HepG2 (cell line): ENCODE measurements at places on chromosomes 12 and 14. TPM values are rescaled to one million over a fixed set of nuclear protein-coding genes. Genes with fewer than 3 reads are reported as not detected.

RIN3 gene
- 2.3 and 2.9 TPM in 2 replicates for total RNA-seq

MYH7 gene
- total RNA-seq, result 0.04 TPM in 1 of 2 replicates, not detected in the other

DNA sequence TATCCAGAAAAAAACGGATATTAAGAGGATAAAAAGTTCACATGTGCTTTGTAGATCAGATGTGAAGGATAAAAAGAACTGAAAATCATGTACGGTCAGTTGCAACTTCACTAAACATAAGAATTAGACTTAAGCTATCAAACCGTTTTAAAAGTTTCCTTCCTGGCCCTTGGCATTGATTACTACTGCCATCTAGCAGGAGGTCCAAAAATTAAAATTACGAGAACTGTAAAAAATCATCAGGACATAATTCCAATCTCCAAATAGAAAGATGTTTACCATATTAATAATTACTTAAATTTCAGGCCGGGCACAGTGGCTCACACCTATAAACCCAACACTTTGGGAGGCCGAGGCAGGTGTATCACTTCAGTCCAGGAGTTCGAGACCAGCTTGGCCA, 7.9 kb downstream of the WDR89 start:
- no peak overlapping the region for H3K4me3 ChIP-seq
- H3K27ac ChIP-seq, result no peak overlapping the region

GRCh38 chr12:102883204-102883799, 33.7 kb downstream of the PAH start:
- peaks cover 57% of the 10 kb centered on the region for H3K4me1 ChIP-seq
- no peak overlapping the region for H3K4me3 ChIP-seq
- peaks cover 20% of the 10 kb centered on the region for H3K36me3 ChIP-seq

GRCh38 chr12:102298022-102298421, 100.4 kb upstream of the PMCH start:
- no peaks in the 10 kb centered on the region for H3K27me3 ChIP-seq
- no peak overlapping the region for H3K27ac ChIP-seq
- DNase-seq, result no peak
- H3K36me3 ChIP-seq, result no peaks in the 10 kb centered on the region
- no peaks in the 10 kb centered on the region for H3K4me1 ChIP-seq

GRCh38 chr12:66304296-66304900, 2.1 kb downstream of the HELB start:
- no peak overlapping the region for H3K27ac ChIP-seq
- 0 out of 3 replicates have a peak, but pooled peaks cover 5% of the 10 kb centered on the region for H3K27me3 ChIP-seq
- H3K4me3 ChIP-seq, result no peak overlapping the region
- H3K4me1 ChIP-seq, result peaks cover 25% of the 10 kb centered on the region
- no peaks in the 10 kb centered on the region for H3K36me3 ChIP-seq
- no peak for DNase-seq

DNA sequence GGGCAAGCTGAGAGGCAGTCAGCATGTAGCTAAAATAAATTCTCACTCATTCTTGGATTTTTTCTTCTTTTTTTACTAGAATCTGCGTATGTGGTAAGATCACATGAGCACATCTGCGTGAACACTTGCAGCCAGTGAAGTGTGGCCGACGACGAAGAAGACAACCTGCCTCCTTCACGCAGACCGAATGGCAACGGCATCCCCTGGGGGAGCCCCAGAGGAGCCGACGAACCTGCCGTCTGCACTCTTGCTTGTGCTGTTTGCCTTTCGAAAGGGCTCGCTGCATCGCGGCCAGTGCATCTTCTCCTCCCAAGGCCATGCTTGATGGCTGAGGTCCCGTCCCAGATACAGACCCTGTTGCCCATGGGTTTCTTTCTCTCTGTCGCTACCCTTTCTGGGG, 113.8 kb downstream of the KCNK10 start:
- H3K36me3 ChIP-seq, result no peaks in the 10 kb centered on the region
- H3K4me3 ChIP-seq, result no peak overlapping the region
- no peak for DNase-seq
- peaks cover 1% of the 10 kb centered on the region for H3K27me3 ChIP-seq
- H3K27ac ChIP-seq, result no peak overlapping the region
- H3K4me1 ChIP-seq, result no peaks in the 10 kb centered on the region

GRCh38 chr14:34164162-34164864, 213.4 kb upstream of the EGLN3 start:
- H3K4me3 ChIP-seq, result no peak overlapping the region
- no peaks in the 10 kb centered on the region for H3K4me1 ChIP-seq
- H3K36me3 ChIP-seq, result no peaks in the 10 kb centered on the region

DNA sequence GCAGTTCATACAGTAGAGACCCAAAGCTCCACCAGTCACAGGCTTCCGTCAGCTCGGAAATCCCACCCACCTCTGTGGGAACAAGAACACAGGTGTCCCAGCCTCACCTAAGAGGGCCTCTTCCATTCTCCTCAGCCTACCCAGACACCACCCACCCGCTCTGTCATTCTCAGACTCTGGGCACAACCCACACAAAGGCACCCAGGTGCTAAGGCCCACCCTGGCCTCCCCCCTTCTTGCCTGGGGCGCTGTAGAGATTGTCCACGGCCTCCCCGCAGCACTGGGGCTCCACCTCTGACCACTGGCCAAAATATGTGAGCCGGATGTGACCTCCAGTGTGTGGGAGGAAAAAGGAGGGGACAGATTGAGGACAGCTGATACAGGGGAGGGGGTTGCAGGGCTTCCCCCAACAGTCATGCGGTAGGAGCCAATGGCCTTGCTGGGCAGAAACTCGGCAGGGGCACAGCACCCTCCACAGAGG, 14.2 kb downstream of the RPS6KL1 start:
- H3K4me1 ChIP-seq, result peaks cover 16% of the 10 kb centered on the region; the same call in 1 of the 2 replicates
- no peak for DNase-seq
- H3K27me3 ChIP-seq, result no peaks in the 10 kb centered on the region
- H3K27ac ChIP-seq, result no peak overlapping the region
- H3K4me3 ChIP-seq, result no peak overlapping the region

DNA sequence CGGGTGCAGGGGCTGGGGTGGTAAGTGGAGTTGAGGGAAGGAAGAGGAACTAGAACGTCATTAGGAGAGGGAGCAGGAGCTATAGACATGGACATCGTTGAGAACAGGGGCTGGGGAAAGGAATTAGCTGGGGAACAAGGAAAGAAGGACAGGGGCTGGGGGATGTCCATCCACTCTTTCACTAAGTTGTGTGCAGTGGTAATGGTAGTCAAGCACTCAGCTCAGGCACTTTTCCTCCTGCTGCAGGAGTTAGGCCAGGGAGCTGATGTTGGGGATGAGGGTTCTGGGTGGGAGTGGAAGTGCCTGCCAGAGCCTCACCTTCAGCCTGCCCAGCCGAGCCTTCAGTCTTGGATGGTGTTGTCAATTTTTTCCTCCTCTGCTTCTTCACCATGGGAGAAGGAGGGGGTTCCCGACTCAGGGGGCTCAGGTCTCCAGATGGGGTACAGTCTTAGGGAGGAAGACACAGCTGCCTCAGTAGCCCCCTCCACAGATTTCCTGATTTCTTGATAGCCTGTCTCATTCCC, 9.2 kb downstream of the AGAP2 start:
- H3K4me3 ChIP-seq, result no peak overlapping the region
- DNase-seq, result no peak
- H3K36me3 ChIP-seq, result no peaks in the 10 kb centered on the region
- peaks cover 6% of the 10 kb centered on the region for H3K4me1 ChIP-seq
- H3K27me3 ChIP-seq, result peaks cover 38% of the 10 kb centered on the region; the same call in 2 of the 3 replicates

DNA sequence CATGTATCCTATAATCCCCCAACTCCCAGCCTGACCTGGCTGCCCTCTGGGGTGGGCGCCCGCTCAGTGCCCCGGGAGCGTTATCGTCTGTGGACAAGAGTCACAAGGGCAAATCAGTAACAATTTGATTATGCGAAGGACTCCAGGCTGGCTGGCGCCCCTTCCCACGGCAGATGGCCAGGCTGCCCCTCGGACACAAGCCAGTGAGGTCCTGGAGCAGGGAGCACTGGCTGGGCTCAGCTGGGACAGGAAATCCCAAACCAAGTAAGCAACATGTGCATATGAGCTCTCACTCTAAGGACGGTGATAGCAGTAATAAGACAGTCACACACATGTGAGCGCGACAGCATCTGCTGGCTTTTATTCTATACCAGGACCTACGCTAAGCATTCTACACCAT, 59.3 kb upstream of the FAM222A start:
- peaks cover 21% of the 10 kb centered on the region for H3K4me1 ChIP-seq
- H3K4me3 ChIP-seq, result no peak overlapping the region
- no peak for DNase-seq
- H3K36me3 ChIP-seq, result no peaks in the 10 kb centered on the region
- no peak overlapping the region for H3K27ac ChIP-seq

DNA sequence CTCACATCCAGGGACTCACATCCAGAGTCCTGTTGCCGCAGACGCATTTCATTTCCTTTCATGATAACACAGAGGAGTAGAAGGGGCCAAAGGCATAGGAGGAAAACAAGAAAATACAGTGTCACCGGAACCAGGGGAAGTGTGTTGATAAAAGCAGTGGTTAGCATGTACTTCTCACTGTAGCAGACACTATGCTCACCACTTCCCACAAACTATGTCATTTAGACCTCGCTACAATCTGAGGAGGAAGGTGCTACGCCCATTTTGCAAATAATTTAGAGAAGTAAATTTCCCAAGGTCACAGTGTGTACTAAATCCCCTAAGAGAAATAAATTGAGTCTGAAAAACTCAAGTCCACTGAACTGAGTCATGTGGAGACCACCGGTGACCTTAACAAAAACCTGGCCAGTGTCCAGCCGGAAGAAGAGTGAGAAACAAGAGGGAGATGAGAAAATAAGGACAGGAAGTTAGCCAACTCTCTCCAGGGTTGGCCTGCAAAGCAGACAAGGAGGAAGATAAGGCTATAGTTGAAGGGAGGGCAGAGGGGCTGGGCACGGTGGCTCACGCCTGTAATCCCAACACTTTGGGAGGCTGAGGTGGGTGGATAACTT, 25.8 kb upstream of the TMCC3 start:
- no peak for DNase-seq
- H3K4me1 ChIP-seq, result no peaks in the 10 kb centered on the region
- H3K4me3 ChIP-seq, result no peak overlapping the region
- peaks cover 2% of the 10 kb centered on the region; the same call in 1 of the 3 replicates for H3K27me3 ChIP-seq
- no peak overlapping the region for H3K27ac ChIP-seq

DNA sequence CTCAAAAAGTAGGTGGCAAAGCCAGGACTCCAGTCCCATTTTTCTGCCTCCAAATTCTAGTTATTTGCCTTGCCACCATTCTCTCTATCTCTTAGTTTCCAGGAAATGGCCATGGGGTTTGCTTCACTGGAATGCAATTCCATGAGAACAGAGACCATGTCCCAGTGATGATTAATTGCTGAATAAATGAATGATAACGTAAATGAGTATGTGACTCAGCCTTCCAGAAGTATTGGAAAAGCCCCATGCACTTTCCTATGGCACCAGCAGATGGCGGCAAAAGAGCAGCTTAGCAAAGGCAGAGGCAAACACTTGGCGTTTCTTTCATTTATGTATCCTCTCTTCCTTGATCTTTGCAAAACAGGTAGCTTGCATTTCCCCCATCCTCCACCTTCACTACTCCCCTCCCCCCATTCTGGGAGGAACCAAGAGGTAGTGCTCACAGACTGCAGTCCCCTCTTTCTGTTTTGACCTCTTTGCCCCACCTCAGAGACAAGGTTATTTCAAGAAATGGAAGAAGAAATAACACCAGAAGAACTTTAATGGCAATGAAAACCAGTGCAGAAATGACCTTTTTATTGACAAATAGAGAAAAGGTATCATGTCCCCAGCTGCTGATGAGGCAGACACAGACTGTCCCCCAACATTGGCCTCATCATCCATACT, 21.3 kb downstream of the TBX3 start:
- no peaks in the 10 kb centered on the region for H3K27me3 ChIP-seq
- H3K36me3 ChIP-seq, result no peaks in the 10 kb centered on the region
- DNase-seq, result peak; percentile 71
- H3K4me1 ChIP-seq, result peaks cover 53% of the 10 kb centered on the region

GRCh38 chr14:90438841-90439240, 42.0 kb downstream of the CALM1 start:
- H3K4me3 ChIP-seq, result no peak overlapping the region
- no peaks in the 10 kb centered on the region; the same call in 1 of the 2 replicates for H3K27me3 ChIP-seq
- no peaks in the 10 kb centered on the region for H3K36me3 ChIP-seq
- no peak for DNase-seq
- H3K4me1 ChIP-seq, result peaks cover 8% of the 10 kb centered on the region; the same call in 1 of the 2 replicates

DNA sequence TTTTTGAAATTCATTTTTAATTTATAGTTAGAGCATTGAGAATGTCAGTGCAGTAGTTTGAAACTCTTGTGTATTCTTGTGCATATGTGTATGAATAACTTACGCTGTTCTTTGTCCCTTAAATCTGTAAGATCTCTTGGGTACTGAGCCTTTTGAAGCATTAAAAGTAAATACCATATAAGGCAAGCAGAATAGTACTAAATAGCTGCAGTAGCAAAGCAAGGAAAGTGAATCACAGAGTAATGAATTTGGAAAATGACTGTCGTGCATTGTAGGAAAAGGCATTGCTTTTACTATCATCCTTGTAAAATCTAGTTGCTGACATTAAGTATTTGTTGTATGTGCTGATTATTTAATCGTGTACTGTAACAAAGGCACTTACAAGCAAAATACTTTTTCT, 12.1 kb downstream of the CNOT2 start:
- H3K4me3 ChIP-seq, result no peak overlapping the region
- no peak overlapping the region for H3K27ac ChIP-seq
- H3K27me3 ChIP-seq, result no peaks in the 10 kb centered on the region
- H3K4me1 ChIP-seq, result peaks cover 34% of the 10 kb centered on the region

- H3K4me1 ChIP-seq, result no peaks in the 10 kb centered on the region
- H3K4me3 ChIP-seq, result no peak overlapping the region
- no peak overlapping the region for H3K27ac ChIP-seq
- no peaks in the 10 kb centered on the region for H3K27me3 ChIP-seq
- DNase-seq, result no peak
Observed at GRCh38 chr12:88604646-88605045, 24.4 kb upstream of the KITLG start.

DNA sequence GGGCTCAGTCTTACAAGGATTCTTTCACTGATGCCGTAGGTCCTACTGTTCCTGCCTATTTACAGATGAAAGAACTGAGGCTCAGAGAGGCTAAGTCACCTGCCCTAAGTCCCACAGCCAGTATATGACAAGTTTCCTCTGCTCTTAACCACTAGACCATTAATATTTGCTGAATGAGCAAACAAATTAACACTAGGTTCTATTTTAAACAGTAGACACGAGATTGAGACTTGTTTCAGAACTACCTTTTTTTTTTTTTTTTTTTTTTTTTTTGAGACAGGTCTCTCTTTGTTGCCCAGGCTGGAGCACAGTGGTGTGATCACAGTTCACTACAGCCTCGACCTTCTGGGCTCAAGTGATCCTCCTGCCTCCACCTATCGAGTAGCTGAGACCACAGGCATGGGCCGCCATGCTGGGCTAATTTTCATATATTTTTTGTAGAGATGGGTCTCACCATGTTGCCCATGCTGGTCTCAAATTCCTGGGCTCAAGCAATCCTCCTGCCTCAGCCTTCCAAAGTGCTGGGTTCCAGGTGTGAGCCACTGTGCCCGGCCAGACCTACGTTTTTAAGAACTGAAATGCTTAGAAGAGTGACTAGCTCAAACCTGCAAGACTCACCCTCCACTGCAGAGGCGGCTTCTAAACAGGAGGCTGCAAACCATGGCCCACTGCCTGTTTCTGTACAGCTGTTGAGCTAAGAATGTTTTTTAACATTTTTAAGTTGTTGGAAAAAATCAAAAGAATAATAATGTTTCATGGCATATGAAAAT, 12.9 kb downstream of the SYNE3 start:
- H3K4me3 ChIP-seq, result no peak overlapping the region
- H3K27ac ChIP-seq, result no peak overlapping the region
- DNase-seq, result no peak
- peaks cover 61% of the 10 kb centered on the region for H3K4me1 ChIP-seq
- H3K27me3 ChIP-seq, result no peaks in the 10 kb centered on the region
